ENCODE measurements at places on chromosomes 1 and 21.

DNA sequence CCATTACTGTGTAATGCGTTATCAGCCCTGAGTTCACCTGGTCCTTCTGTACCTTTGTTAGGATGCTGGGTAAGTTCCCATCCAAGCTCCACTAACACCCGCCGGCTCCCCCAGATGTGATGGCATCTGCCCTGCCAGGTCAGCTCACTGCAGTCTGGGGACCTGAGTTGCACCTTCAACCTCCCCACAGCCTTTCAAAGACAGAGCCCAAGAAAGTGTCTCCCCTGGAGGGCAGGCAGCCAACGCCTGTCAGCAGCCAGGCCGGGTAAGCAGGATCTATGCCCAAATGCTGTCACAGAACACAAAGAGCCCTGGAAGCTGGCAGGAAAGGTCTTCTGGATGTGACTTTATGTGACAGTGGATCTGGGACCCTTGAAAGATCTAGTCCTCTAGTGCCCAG is 13.7 kb downstream of the MRAP start:
- no peak for DNase-seq

GRCh38 chr1:204327359-204327758 is 32.4 kb downstream of the PLEKHA6 start:
- no peak for DNase-seq

DNA sequence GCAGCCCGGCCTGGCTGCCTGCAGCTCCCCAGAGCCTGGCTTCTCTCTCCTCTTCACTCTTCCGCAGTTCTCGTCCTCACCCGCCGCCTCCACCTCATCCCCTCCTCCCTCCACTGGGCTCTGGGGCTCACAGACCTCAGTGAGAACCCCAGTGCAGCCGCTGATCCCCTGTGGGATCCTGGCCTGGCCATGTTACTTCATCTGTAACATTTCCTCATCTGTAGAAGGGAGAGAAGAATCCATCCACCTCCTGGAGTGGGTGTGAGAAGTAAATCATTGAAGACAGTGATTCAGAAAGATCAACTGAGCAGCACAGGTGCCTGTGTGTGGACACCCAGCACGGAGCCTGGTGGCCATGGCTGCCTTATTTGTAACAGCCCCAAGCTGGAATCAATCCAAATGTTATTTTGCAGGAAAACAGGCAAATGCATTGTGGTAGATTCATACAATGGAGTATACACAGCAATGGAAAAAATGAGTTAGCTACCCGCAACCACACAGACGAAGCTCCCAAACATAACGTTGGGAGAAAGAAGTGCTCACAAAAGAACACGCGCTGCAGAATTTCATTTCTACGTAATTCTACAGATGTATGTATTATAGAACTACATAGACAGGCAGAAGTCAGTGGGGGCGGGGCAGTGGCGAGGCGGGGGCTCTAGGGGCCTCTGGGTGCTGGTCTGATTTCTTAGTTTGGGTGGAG is 8.7 kb downstream of the LAPTM5 start:
- DNase-seq: peak; percentile 61

DNA sequence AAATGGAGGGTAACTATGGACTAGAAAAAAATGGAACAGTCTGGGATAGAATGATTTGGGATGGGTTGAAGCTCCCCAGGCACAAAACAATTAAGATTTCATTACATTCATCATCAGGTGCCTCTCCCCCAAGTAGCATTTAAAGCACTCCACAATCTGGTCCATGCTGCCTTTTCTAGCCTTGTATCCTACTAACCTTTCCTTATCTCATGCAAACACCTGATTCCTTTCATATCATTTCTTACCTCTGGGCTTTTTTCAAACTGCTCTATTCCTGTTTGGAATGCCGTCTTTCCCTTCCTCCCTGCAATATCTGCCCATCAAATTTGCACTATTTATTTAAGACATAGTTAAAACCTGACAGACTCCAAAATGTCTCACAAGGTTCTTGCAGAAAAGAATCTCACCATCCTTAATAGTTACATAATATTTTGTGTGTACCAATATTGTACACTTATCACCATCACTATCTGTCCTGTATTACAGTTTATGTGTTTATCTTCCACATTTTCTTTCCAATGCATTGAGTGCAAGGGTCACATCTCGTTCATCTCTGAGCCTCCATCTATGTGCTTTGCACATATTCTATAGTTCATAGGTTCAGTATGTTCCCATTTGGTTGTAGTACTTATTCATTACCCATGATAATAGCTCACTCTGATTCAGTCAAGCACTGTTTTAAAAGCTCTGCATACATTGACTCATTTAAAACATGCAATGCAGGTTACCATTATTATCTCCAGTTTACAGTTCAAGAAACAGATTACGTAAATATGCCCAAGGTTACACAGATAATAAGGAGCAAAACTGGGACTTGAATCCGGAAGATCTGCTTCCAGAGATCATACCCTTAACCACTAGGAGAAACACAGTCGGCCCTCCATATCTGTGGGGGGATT is 16.1 kb upstream of the SHCBP1L start:
- DNase-seq: no peak

GRCh38 chr1:57848406-57848805 is 424.5 kb upstream of the DAB1 start:
- DNase-seq: no peak

DNA sequence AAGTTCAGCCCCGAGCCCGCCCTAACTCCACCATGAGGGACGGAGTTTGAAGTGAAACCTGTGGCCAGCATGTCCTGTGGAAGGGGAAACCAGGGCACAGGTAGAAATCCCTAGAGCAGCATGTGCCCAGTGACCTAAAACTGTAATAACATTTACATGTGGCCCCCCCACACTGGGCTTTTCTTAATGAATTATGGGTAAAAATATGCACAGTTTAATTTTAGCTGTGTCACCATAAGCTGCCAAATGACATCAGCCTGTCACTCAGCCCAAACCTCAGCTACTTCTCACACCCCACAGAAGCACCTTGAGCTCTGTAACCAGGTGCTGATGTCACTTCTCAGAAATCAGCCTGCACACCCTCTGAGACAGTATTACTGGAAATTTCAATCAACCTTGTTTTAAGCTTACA is 50.0 kb upstream of the SLC19A1 start:
- DNase-seq: no peak

- no peak for DNase-seq
Measured at GRCh38 chr1:28449904-28450303, 55.9 kb upstream of the RCC1 start.

DNA sequence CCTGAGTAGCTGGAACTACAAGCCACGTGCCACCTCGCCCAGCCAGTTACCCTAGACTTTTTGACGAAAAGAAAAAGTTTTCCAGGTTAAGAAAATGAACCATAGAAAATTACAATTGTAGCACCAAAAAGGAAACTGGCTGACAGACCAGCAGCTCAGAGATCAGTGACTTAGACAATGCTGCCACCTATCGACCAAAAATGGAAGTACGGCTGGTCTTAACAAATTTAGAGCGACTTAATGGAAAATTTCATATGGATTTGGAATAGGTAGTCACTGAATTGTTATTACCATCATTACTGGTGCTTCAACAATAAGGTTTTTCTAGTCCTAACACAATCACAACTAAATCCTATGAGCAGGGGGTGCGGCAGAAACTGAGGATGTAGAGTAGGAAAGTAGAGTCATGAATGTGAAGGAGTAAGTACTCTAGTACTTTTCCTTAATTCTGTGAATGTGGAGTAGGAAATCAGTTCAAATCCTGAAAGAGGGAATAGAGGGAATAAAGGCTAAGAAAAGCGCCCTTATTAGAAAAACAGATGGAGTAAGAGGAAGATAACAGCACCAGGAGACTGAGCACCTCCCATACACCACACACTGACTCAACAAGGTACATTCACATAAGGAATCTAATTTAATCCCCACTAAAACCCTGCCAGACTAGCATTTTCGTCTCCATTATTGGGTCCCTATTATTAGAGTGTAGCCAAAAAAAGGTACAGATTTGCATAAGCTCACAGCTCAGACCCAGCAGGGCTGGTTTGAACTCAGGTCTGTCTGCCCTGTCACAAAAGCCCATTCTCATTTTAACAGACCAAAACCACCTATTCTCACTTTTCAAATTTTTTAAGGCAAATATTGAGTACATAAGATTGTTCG is 37.9 kb upstream of the MGST3 start:
- DNase-seq: peak; percentile 52

- DNase-seq: no peak
Measured at GRCh38 chr21:37783016-37783415, 133.2 kb downstream of the KCNJ6 start.

GRCh38 chr21:35333831-35334618 is 284.9 kb upstream of the RUNX1 start:
- no peak for DNase-seq

DNA sequence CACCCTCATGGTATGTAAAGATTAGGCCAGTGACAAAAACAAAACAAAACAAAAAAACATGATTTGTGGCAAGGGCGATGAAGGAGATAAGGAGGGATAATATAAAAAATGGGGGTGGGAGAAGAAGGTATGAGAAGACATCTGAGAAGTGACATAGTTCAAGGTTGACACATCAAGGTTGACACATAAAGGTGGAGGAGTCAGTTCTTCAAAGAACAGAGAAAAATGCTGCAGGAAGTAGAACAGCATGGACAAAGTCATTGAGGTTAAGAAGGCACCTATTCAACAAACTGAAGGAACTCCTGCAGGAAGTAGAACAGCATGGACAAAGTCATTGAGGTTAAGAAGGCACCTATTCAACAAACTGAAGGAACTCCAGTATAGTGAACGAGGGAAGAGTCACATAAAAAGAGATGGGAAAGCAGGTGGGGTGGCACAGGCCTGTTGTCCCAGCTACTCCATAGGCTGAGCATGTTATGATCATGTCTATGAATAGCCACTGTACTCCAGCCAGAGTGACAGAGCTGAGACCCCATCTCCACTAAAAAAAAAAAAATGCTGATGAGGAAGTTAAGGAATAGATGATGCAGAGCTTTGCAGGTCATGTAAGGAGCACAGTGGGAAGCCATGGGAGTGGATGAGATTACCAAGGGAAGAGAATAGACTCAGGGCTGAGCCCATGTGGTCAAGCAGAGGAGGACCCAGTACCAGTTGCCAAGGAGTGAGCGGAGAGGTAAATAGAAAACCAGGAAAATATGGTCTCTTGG is 101.5 kb downstream of the ZFYVE9 start:
- DNase-seq: no peak

DNA sequence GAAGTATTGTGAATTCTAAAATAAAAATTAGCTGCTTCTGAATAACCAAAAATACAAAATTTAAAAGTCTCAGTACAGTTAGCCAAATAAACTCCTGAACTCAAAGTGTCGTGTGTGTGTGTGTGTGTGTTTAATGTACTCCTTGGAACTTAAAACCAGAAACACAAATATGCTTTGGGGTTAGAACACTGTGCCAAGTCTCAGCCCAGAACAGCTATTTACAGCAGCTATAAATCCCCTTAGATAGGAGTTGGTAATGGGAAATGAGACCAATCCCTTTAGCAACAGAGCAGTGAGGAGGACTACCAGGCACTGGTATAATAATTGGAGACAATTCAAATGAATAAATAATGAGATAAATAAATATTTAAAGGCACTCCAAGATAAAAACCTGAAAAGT is 83.1 kb downstream of the PATJ start:
- no peak for DNase-seq

- DNase-seq: no peak
Measured at GRCh38 chr1:233908092-233908491, 3.6 kb downstream of the SLC35F3 start.

GRCh38 chr1:81801651-81802456 is 1.1 kb downstream of the ADGRL2 start:
- DNase-seq: peak; percentile 24

GRCh38 chr1:17531682-17532487 is 7.6 kb upstream of the ARHGEF10L start:
- peak; percentile 13 for DNase-seq

- DNase-seq: peak; percentile 89
Measured at GRCh38 chr1:227372726-227373130, 54.4 kb upstream of the CDC42BPA start.

GRCh38 chr21:33518899-33519298 is 23.0 kb downstream of the GART start:
- no peak for DNase-seq

DNA sequence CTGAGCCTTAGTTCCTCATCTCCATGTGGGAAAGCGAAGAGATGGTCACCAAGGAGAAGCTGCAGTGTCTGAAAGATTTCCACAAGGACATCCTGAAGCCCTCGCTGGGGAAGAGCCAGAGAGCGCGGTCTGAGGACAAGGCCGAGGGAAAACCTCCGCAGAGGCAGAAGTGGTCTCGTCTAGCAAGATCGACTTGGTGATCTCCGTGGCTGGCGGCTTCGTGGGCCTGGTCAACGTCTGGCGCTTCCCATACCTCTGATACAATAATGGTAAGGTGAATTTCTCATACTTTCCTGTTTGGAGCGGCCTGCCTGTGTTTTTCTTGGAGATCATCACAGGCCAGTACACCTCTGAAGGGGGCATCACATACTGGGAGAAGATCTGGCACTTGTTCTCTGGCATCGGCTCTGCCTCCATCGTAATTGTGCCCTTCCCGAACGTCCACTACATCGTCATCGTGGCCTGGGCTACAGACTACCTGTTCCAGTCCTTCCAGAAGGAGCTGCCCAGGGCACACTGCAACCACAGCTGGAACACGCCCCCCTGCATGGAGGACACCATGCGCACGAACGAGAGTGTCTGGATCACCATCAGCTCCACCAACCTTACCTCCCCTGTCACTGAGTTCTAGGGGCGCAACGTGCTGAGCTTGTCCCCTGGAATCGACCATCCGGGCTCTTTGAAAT is 841.1 kb upstream of the TMPRSS15 start:
- DNase-seq: no peak

DNA sequence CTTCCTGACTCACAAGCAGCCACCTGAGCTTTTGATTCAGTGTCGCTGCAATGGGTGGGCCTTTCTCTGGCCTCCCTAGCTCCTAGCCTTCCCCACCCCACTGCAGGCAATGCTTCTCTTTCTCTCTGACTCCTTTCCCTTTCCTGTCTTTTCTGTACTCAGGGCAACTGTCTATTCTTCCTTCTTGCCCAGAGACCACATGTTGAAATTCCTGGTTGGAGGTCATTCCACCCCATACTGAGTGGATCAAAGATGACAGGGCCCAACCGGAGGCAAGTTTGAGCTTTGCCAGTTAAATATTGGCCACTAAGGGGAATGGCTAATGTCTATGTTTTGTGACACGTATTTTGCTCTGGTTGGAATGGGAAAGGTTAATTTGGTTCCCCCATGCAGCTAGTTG is 65.2 kb upstream of the ARID1A start:
- no peak for DNase-seq

DNA sequence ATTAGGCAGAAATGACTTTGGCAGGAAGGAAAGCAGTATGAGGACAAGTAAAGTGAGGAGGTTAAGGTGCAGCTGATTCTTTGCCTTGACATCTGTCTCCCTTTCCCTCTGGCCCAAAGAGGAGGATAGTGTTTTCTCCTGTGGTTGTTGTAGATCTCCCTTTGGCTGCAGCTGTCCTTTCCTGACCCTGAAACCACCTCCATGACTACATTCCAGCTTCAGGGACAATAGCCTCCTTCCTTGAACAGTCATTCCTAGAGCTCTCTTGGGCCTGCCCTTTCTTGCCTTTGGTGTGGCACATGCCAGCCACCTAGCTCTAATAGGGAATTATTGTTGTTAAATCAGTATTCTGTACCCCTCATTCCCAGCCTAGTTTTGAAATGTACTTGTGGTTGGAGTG is 6.2 kb downstream of the ZMYM1 start:
- DNase-seq: no peak

All from DMS153 (cell line).